ENCODE measurements at places on chromosomes 13 and 19.

DNA sequence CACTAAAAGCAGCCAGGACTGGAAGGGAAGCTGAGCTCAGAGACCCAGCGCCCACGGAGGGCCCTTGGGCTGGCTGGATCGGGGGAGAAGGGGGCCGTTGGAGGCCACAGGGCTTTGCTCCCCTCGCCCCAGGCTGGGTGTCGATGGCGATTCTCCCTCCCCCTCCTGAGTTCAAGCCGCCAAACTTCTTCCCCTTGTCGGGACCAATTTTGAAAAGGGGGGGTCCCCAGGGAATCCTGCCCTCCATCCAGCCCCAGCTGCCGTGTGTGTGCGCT is 61.2 kb downstream of the COLGALT1 start:
- DNase-seq, result no peak

GRCh38 chr19:5417495-5418436 is 37.5 kb upstream of the ZNRF4 start:
- no peak for DNase-seq

- no peak for DNase-seq
Observed at GRCh38 chr19:35955881-35956634, 19.9 kb downstream of the LRFN3 start.

DNA sequence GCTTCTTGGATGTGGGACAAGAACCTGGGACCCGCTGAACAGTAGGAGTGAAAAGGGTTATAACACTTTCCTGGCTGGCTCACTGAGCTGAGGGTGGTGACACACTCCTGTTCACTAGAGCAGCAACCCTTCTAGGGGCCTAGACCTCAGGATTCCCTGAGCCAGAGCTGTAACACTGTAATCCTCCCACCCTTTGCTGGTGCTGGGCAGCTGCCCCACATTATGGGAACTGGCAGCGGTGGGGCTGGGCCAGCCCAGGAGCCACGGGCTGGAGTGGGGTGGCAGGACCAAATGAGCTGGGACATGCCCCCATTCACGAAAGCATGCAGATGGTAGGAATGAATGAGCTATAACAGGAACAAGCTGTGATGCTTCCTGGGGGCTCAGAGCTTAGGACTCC is 110.6 kb downstream of the B3GLCT start:
- DNase-seq, result no peak

- no peak for DNase-seq
Observed at GRCh38 chr19:49895566-49896297, 955 bp downstream of the IL4I1 start.

DNA sequence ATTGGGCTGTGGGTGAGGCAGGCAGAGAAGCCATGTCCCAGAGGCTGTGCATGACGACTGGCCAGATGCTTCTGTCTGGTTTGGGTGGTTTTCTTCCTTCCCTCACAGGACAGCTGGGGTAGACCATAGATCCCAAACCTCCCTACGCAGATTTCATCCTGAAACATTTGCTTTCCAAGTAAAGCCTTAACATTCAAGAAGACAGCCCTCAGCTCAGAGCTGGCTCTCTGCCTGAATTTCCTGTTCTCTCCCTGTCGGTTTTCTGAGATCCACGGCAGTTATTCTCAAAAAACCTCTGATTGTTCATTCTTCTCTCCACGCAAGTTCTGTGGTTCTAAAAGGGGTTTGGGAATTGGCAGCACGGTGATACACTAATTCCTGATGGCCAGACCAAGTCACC is 25.3 kb downstream of the UQCRFS1 start:
- DNase-seq, result no peak

DNA sequence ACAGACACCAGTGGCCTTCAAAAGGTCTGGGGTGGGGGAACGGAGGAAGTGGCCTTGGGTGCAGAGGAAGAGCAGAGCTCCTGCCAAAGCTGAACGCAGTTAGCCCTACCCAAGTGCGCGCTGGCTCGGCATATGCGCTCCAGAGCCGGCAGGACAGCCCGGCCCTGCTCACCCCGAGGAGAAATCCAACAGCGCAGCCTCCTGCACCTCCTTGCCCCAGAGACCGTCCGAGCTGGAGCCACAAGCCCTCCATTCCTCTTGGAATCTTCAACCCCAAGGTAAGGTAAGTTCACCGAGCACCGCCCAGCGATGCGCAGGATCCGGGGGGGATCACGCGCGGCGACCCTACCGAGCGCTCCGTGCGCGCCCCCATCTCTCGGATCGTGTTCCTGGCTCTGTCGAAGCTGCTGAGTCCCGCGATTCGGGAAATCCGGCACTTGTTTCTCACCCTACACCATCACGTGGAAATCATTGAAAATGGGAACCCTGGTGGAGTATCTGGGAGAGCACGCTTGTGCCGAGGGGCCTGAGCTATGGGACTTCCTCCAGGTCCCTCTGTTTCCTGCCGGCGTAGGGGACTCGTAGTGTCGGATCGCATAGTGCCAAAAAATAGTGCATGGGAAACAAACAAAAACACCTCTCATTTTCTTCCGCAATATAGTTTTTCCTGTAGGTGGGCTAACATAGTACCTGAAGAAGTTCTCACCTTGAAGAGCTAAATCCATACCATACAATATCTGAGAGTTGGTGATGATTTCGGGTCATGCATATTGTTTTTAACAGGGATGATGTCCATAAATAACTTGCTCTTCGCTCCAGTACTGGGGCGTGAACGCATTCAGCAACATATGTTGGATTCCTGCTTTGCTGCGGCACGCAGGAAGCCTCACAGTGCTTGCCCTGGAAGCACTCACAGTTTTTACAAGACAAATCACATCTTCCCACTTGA is 9.3 kb downstream of the PDX1 start:
- DNase-seq, result no peak

DNA sequence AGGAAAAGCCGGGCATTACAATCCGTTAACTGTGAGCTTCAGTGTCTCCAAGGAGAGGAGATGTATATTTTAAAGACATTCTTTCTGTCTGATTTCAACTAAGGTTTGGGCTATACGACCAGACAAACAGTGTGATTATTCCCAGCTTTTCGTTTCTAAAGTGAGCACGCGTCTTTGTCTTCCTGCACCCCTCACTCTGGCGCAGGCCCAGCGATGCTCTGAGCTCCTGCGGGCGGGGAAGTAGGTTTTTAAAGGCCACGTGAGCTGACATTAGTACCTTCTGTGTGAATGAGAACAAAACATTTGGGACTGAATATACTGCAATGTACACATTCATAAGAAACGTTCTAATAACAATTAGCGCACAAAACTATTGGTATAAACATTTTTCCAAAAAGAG is 15.3 kb upstream of the RANBP3 start:
- no peak for DNase-seq

DNA sequence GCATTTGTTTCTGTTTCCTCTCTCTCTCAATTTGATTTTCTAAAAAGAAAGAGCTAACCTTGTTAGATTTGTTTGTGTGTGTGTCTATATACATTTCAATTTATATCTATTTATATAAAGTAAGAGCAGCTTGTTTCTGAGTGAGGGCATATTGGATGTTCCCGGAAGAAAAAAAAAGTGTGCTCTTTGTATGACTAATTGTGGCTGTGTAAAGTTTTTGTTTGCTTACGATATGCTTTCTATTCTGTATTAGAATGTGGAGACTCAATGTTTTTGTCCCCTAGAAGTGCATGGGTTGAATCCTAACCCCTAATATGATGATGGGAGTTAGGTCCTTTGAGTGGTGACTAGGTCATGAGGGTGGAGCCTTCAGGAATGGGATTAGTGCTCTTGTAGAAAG is 66.6 kb upstream of the C1QTNF9B start:
- DNase-seq, result no peak

DNA sequence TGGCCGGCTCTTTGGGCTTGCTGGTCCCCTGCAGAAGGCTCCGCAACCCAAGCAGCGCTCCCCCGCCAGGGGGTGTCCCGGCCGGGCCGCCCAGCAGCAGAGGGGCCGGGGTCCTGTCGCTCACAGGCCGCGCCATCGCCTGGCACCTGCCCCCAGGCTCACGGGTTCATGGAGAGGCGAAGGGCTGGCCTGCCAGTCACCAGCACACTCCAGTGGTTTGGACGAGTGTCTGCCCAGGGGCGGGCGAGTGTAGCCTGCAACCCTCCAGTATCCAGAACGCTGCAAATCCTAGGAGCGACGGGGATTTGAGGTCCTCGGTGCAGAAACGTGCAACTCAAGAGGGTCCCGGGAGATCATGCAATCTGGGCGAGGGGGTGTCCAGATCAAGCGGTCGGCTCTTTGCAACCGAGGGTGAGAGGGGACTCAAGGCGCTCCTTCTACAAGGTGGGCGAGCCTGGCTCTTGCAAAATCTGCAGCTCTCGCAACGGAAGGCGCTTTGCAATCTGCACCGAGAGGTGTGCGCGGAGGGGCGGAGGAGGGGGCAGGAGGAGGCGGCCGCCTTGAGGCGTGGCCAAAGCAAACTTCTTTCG is at the start of gene DBP:
Gene DBP, minus strand, starts transcription at position 521 of the 590 bp plus-strand sequence. Its CDS starts 385 bp downstream, at position 136.
- no peak for DNase-seq

DNA sequence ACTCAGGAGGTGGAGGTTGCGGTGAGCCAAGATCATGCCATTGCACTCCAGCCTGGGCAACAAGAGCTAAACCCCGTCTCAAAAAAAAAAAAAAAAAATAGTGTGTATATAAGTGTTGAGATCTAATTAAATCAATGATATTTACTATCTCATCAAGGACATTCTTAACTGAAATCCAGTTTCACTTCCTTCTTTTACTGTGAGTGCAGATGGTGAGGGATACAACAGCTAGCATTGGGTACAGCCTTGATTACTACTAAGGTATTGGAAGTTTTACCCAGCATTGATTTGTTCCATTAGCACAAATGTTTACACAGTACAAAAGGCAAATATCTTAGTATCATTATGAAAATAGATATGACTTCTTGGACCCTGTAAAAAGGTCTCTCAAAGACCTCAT is 546.6 kb downstream of the KCTD12 start:
- no peak for DNase-seq

DNA sequence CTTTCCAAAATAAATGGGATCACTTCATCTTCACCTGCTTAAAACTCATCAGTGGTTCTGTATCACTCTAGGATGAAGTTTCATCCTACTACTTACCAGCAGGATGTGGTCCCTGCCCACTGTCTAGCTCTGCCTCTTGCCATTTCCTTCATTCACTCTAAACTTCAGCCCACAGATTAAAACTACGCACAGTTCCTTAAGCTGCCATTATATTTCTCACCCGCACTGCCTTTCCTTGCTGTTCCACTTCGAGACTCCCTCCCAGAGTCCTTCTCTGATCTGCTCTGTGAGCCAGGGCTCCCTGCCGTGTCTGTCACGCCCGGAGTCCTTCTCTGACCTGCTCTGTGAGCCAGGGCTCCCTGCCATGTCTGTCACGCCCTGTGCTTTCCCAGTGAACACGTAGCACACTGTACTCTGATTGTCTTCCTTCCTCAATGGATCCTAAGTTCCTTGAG is 52.0 kb upstream of the NPAS1 start:
- peak; percentile 18 for DNase-seq

- no peak for DNase-seq
Observed at GRCh38 chr13:73158851-73159250, 100.0 kb downstream of the KLF5 start.

GRCh38 chr13:98083936-98084335 is 59.0 kb upstream of the FARP1 start:
- no peak for DNase-seq

DNA sequence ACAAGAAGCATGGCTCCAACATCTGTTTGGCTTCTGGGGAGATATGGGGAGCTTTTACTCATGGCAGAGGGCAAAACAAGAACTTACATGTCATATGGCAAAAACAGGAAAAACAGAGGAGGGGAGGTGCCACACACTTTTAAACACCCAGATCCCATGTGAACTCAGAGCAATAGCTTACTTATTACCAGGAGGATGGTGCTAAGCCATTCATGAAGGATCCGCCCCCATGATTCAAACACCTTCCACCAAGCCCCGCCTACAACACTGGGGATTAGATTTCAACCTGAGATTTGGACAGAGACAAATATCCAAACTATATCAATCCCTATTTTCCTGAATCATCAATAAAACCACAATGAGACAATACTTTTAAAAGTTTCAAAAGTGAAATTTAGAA is 712.1 kb downstream of the PCDH9 start:
- no peak for DNase-seq

DNA sequence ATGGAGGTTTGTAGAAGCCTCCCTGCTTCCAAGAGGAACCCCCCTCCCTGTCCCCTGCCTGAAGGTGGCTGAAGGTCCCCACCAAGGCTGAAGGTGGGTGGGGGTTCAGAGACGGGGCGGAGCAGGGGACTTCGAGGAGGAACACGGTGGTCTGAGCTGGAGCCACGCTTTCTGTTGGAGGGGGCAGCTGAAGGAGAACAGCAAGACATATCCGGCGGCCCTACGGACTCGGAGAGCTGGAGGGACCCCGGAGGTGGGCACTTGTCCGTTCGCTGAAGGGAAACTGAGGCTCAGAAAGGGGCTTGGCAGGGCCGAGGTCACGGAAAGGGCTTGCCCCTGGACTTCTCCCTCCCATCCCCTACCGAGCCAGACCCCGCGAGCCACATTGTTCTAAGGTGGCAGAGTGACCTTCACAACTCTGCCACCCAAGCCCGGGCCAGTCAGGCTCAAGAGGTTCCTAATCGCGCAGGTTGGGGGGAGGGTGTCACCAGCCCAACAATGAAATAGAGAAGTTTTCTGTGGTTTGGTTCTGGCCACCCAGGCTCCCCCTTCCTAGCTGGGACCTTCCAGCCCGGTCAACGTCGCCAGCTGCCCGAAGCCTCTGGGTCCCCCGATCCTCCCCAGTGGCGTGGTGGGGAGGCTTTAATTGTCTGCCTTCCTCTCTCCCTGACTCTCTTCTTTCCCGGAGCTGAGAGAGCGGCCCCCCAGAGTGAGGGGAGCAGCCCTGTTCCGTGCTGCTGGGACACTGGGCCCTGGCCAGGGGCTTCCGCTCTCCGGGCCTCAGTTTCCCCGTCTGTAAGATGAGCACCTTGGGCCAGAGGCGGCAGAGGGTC is 15.5 kb upstream of the KCNN1 start:
- DNase-seq, result no peak

DNA sequence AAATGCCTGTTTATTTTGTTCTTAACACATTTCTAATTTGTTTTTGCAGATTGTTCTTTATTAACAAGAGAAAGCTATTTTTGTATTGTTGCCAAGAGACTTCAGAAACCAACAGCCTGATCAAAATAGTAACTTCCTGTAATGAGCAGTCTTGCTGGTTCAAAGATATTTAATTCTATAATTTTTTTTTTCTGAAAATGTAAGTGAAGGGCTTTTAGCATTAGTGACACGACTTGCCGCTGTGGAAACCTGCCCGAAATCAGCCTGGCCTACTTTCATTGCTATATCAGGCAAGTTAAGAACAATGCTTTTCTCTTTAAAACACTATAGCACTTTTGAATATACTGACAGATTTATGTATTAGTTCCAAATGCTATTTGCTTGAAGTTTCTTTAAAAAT is 374.3 kb downstream of the EFNB2 start:
- no peak for DNase-seq

GRCh38 chr19:31818798-31819105 is 469.5 kb upstream of the TSHZ3 start:
- DNase-seq, result no peak
